ENCODE measurements at places on chromosomes 11 and 22. TPM values are rescaled to one million over a fixed set of nuclear protein-coding genes. Genes with fewer than 3 reads are reported as not detected.

DNA sequence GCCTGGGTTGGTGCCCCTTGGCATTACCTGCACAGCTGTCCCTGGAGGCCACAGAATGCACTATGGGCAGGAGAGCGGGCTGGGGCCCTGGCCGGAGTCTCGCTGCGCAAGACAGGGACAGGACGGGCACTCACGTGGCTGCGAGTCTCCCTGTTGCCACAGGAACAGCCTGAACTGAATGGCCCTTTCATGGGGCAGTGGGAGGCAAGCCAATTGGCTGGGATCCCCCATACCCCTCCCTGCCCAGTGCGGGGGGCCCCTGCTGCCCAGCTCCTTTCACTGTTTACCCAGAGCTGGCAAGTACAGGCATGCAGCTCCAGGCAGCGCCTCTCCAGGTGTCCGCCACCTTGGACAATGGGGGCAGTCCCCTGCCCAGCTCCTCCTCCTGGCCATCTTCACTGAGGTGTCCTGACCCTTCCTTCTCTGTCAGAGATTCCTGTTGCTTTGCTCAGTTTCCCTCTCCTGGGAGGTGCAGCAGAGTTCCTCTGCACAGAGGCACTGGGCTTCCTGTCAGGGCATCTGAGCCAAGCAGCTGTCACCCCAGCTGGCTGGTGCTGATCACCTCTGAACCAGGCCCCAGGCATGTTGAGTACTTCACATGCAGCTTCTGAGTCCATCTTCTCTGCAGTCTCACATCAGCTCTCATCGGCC is 5.2 kb downstream of the USP2 start:
- no peak for DNase-seq

- DNase-seq, result no peak
These were observed 32.9 kb downstream of the FAT3 start for GRCh38 chr11:92257536-92257935.

GRCh38 chr11:90656171-90656570 is 433.3 kb upstream of the CHORDC1 start:
- no peak for DNase-seq

- no peak for DNase-seq
These were observed 532.3 kb downstream of the SOX6 start for GRCh38 chr11:15824060-15824459.

DNA sequence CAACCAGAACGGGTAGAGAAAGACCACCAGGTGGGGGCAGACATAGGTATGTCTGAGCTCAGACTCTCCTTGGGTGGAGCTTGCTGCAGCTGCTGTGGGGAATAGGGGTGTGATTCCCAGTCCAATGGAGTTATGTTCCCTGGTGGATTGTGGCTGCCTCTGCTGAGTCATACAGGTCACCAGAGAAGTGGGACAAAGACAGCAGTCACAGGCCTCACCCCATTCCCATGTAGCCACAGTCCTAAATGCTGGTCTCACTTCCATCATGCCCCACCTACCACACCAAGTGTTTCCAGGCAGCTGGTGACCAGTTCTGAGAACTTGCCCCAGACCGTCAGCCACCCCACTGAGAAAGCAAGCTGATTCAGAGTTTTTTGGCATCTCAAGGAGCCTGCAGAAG is 17.5 kb downstream of the OR52E5 start:
- no peak for DNase-seq

- no peak for DNase-seq
These were observed 89.6 kb upstream of the API5 start for GRCh38 chr11:43222215-43222614.

The CCDC15 gene
- 1.1 TPM for total RNA-seq

GRCh38 chr22:46416520-46416871 is 81.0 kb downstream of the TRMU start:
- DNase-seq, result no peak

- no peak for DNase-seq
These were observed 418.0 kb upstream of the SYN3 start for GRCh38 chr22:33476206-33476605.

GRCh38 chr22:35054064-35054463 is 11.9 kb upstream of the ISX start:
- DNase-seq, result no peak
